CD8-positive, alpha-beta memory T cell (primary cell): ENCODE measurements at places on chromosomes 4 and X. TPM values are rescaled to one million over a fixed set of nuclear protein-coding genes. Genes with fewer than 3 reads are reported as not detected.

GRCh38 chrX:10395179-10395578, 225.2 kb downstream of the MID1 start:
- H3K27me3 ChIP-seq: no peaks in the 10 kb centered on the region
- no peak overlapping the region for H3K27ac ChIP-seq
- no peak for DNase-seq
- no peaks in the 10 kb centered on the region for H3K4me1 ChIP-seq
- H3K4me3 ChIP-seq: no peak overlapping the region

DNA sequence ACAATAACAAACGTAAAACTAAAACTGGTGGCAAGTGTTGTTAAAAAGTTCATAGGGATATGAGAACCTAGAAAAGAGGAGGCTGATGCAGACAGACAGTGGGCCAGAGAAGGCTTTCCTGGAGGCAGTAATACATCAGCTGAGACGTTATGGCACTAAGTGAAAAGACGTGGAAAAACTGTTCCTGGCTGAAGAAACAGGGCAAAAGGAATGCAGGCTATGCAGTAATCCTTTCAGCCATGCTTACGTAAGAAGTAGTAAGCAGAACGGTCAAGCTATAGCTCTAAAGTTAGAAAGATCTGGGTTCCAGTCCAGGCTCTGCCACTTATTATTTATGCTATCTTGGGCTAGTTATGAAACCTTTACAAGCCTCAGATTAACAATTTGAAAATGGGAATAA, 6.4 kb downstream of the LAMTOR3 start:
- no peaks in the 10 kb centered on the region for H3K27me3 ChIP-seq
- no peak overlapping the region for H3K27ac ChIP-seq
- no peak overlapping the region for H3K4me3 ChIP-seq

CCNA2 gene
- 0.28 TPM for polyA plus RNA-seq

CLGN gene
- polyA plus RNA-seq: not detected

SSX1 gene
- not detected for polyA plus RNA-seq

GRCh38 chrX:153763989-153764755, at the start of gene PLXNB3:
Gene PLXNB3 (plus strand): TSS chrX:153764249. CDS start chrX:153765536, 1,287 bp downstream.
- H3K4me1 ChIP-seq: no peaks in the 10 kb centered on the region
- H3K27me3 ChIP-seq: no peaks in the 10 kb centered on the region
- DNase-seq: peak; percentile 80

DNA sequence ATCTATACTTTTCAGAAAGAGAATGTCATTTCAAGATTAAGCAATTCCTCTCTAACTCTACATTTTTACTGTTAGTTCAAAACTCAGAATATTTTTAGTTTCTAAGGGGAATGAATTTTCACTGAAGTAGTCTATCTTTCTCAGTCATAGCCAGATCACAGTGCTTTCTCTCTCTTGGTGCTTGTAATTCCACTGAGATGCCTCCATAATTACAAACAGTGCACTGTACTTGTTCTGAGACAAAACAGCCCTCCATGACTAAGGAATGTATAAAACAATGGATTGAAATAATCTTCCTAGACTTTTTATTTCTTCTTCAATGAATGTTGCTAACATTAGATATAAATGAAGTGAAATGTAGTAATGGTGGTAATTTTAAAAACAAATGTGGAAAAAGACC, 603.2 kb upstream of the FAM241A start:
- no peak overlapping the region for H3K27ac ChIP-seq
- no peaks in the 10 kb centered on the region for H3K4me1 ChIP-seq
- DNase-seq: no peak
- no peak overlapping the region for H3K4me3 ChIP-seq
- no peaks in the 10 kb centered on the region for H3K27me3 ChIP-seq

RTL9 gene
- not detected for polyA plus RNA-seq

- H3K36me3 ChIP-seq: no peaks in the 10 kb centered on the region
- no peak overlapping the region for H3K4me3 ChIP-seq
- no peak overlapping the region for H3K27ac ChIP-seq
- no peaks in the 10 kb centered on the region for H3K27me3 ChIP-seq
Observed at GRCh38 chr4:108831886-108832285, 69.0 kb upstream of the ETNPPL start.

DNA sequence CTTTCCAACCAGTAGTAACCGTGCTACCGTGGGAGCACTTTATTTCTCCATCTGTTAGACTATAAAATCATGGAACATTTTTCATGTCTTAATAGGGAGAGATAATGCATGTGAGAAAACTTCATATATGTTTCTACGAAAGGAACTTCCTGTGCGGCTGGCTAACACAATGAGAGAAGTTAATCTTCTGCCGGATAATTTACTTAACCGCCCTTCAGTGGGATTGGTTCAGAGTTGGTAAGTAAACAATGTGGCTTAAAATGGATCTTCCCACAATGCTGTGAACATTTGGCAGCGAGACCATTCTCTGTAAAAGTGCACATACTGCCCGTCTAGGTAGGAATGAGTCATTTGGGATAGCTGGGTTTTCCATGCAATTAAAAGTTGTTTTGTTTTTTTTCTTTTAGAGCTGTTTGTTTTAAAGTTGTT, 29.6 kb downstream of the PDK3 start:
- no peaks in the 10 kb centered on the region for H3K27me3 ChIP-seq
- H3K36me3 ChIP-seq: peaks cover 4% of the 10 kb centered on the region
- H3K27ac ChIP-seq: no peak overlapping the region
- H3K4me1 ChIP-seq: peaks cover 16% of the 10 kb centered on the region
- H3K4me3 ChIP-seq: no peak overlapping the region

PAGE4 gene
- not detected for polyA plus RNA-seq

DNA sequence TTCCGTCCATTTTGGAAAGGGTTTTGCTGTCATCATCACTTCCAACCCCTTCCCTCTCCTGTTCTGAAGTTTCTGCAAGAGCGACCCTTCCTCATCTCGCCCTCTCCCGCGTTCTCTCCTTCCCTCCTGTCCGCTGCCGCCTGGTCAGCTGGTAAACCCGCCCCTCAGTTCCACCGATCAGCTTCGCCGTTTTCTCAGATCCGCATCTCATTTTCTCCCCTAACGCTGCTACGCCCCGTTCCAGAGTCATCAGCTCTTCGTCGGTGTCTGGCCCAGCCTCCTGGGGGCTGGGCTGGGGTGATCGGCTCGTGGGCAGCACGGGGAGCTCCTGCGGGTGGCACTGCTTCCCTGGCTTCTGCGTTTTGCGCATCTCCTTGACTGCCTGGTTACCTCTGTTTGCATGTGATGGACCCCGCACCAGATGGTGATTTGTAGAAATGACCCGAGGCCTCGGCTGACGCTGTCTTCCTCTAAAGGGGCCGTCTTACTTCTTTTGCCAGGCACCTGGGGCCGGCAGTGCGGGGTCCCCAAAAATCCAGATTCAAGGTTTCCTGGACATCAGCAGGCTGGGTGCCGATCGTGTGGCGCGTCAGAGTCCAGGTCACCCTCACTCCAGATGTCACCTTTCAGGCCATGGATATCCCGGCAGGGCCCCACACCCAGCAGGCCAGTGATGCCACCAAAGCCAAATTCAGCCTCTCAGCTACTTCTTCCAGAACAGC, 13.4 kb downstream of the CTBP1 start:
- H3K4me1 ChIP-seq: no peaks in the 10 kb centered on the region
- no peak overlapping the region for H3K27ac ChIP-seq
- no peak overlapping the region for H3K4me3 ChIP-seq
- peaks cover 20% of the 10 kb centered on the region for H3K36me3 ChIP-seq

NKX6-1 gene
- polyA plus RNA-seq: not detected
